Prostate gland (tissue), 2 donors: ENCODE measurements at places on chromosomes 5 and 9. TPM values are rescaled to one million over a fixed set of nuclear protein-coding genes. Genes with fewer than 3 reads are reported as not detected.
A peak's percentile ranks its signal among the peaks of the same experiment; 100 is the strongest.

The PCDHB16 gene
- total RNA-seq, result 4.4 TPM

The HAVCR1 gene
- total RNA-seq, result 1.6 TPM

GRCh38 chr9:133727277-133727875 is 10.8 kb downstream of the SARDH start:
- H3K36me3 ChIP-seq, result no peaks in the 10 kb centered on the region
- H3K27ac ChIP-seq, result no peak overlapping the region
- no peaks in the 10 kb centered on the region for H3K4me1 ChIP-seq

DNA sequence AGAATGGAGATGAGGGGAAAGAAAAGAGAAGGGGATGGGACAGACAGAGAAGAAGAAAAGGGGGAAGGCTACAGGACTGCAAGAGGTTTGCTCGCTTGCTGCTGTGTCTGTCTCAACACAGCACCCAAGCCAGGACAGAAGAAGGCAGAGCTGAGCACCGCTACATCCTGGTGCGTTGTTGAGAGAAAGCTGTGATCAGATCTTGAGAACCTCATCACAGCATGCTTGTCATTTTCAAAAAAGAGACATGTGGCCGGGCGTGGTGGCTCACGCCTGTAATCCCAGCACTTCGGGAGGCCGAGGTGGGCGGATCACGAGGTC is 110.9 kb downstream of the NXNL2 start:
- no peaks in the 10 kb centered on the region for H3K4me1 ChIP-seq
- H3K27me3 ChIP-seq, result no peaks in the 10 kb centered on the region
- H3K27ac ChIP-seq, result no peak overlapping the region
- no peak for DNase-seq

DNA sequence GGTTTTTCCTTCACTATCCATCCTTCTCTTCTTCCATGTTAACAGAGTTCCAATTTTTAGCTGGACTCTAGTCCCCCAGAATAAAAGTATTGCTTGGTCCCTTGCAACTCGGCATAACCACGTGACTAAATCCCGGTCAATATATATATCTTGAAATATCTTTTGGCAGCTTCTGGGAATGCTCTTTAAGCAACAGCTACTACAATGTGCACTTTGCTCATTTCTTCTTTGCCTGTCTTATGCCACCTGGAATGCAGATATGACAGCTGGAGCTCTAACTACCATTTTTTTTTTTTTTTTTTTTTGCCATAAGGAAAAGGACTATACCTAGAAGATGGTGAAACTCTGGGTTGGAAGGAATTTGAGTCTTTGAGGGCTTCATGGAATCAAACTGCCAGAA is 82.6 kb downstream of the GCNT4 start:
- H3K4me3 ChIP-seq, result no peak overlapping the region
- no peaks in the 10 kb centered on the region for H3K4me1 ChIP-seq
- H3K27me3 ChIP-seq, result no peaks in the 10 kb centered on the region
- H3K36me3 ChIP-seq, result no peaks in the 10 kb centered on the region
- H3K27ac ChIP-seq, result no peak overlapping the region
- no peak for DNase-seq

DNA sequence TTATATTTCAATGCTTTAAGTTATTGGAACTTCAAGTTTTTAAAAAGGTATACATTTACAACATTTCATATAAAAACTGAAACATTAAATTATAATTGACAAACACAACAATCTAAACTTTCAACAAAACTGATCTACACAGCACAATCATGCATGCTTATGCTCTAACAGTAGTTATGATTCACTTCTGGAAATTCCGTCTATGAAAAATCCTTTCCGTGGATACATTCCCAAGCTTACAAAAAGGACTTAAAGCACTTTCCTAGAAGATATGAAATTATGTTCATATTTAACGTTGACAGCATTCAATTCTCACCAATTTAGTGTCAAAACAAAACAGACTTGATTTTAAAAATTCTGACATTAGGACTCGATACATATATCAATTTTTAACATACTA is 3.7 kb downstream of the HNRNPH1 start:
- H3K27ac ChIP-seq, result no peak overlapping the region
- peak overlapping the region; percentile 99 for H3K4me3 ChIP-seq
- no peak for DNase-seq
- peaks cover 14% of the 10 kb centered on the region for H3K4me1 ChIP-seq
- H3K36me3 ChIP-seq, result peaks cover 22% of the 10 kb centered on the region
- H3K27me3 ChIP-seq, result no peaks in the 10 kb centered on the region

DNA sequence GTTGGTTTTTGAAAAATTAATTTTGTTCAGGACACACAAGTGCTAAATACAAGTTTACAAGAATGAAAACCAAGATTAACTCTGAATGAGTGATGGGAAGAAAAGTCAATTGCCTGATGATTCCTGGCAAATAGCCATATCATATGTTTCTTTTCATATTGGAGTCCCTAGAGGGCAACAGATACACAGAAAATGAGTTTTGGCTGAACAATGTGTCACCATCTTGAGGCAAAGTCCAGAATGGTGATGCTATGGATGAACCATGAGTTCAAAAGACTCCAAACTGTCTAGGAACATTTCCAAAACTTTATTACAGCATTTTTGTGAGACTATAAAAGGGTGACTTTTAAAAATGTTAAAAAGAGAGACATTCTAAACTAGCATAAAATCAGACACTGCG is 382.9 kb downstream of the TMEM161B start:
- H3K27ac ChIP-seq, result no peak overlapping the region
- H3K4me1 ChIP-seq, result no peaks in the 10 kb centered on the region
- DNase-seq, result no peak

DNA sequence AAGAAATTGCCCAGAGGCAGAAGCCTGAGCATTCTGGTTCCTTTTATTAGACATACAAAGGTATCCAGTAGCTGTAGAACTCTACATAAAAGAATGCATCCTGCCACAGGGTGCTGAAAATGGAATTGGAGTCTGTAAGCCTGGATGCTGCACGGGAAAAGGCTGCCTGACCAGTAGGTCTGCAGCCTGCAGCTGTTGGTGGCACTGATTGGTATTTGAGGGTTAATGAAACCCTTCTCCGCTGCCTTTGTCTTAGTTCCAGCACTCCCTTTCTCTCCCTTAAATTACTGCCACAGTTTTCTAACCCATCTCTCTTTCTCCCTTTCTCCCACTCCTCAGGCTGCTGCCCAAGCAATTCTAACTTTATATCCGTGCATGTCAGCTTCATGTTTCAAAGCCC is 64.7 kb downstream of the BRINP1 start:
- H3K4me1 ChIP-seq, result no peaks in the 10 kb centered on the region
- no peaks in the 10 kb centered on the region for H3K36me3 ChIP-seq
- H3K27ac ChIP-seq, result no peak overlapping the region
- no peak for DNase-seq
- no peak overlapping the region for H3K4me3 ChIP-seq

DNA sequence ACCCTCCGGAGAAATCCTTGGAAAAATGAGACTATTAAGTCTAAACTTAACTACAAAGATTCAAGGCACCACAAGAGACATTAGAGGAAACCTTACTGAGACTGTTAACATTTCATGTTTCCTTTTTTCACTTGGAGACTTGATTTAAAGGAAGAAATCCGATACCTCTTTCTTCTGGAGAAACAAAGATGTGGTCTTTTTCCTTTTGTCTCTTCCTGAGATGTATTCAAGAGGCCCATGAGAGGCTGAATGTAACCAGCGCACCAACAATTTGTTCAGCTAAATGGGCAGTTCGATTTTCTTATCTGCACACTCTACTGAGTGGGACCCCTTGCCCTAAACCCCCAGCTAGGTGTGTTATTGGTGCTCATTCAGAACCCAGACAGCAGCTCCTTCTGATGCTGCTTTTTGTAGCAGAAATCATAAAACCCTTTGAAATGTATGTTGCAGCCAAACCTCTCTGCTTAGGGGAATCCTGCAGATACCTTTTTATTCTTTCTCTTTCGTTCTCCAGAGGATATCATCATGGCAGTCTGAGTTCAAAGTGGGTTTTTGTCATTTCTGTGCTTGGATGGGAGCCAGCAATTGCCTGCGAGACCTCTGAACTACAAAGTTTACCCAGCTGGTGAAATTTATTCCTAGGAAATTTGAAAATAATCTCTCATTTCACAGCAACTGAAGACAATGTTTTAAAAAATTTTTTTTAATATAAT is 41.9 kb upstream of the ACTBL2 start:
- no peak for DNase-seq
- no peak overlapping the region for H3K4me3 ChIP-seq
- no peaks in the 10 kb centered on the region for H3K4me1 ChIP-seq
- H3K27ac ChIP-seq, result no peak overlapping the region
- no peaks in the 10 kb centered on the region for H3K27me3 ChIP-seq

DNA sequence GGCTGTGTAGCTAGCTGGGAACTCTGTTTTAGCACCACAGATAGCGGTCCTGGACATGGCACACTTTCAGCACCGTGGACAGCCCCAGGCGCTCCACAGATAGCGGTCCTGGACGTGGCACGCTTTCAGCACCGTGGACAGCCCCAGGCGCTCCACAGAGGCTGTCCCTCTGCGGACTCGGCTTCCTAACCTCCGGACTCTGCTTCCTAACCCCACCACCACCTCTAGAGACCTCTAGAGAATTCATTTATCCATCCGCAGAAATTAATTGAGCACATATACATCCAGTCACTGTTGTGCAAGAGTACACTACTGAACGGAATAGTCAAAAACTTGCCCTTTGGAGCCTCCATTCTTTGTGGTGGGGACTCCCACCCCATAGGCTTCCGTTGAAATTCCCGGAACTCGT is 27.4 kb downstream of the UNC5A start:
- H3K36me3 ChIP-seq, result no peaks in the 10 kb centered on the region
- H3K27me3 ChIP-seq, result peaks cover 8% of the 10 kb centered on the region
- DNase-seq, result peak; percentile 78
- no peak overlapping the region for H3K4me3 ChIP-seq
- H3K27ac ChIP-seq, result no peak overlapping the region

- no peak for DNase-seq
- H3K27me3 ChIP-seq, result no peaks in the 10 kb centered on the region
- H3K36me3 ChIP-seq, result no peaks in the 10 kb centered on the region
- no peaks in the 10 kb centered on the region for H3K4me1 ChIP-seq
Observed at GRCh38 chr9:23648651-23649050, 177.4 kb downstream of the ELAVL2 start.

The BTNL3 gene
- total RNA-seq, result 1.6 TPM

GRCh38 chr9:87824886-87825285 is 57.8 kb upstream of the SPATA31E1 start:
- no peak overlapping the region for H3K4me3 ChIP-seq
- DNase-seq, result no peak
- H3K36me3 ChIP-seq, result no peaks in the 10 kb centered on the region
- H3K4me1 ChIP-seq, result no peaks in the 10 kb centered on the region
- no peaks in the 10 kb centered on the region for H3K27me3 ChIP-seq

- no peaks in the 10 kb centered on the region for H3K4me1 ChIP-seq
- no peaks in the 10 kb centered on the region for H3K36me3 ChIP-seq
- peak overlapping the region; percentile 91 for H3K27ac ChIP-seq
Observed at GRCh38 chr5:90410178-90410762, 714 bp upstream of the CETN3 start.

DNA sequence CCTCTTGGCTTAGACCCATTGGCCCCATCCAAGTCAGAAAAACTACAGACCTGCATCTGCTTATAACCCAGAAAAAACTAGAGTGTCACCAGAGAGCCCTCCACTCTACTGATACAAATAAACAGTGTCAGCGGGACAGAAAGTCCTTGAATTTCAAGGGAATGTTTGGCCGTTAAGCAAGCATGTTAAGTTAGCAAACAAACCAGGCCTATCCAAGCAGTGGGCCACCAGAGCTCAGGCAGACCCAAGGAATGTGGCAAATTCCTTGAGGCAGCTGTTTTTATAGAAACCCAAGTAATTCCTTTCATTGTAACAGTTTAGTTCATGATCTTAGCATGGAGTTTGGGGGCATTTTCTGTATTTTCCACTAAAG is 70.9 kb downstream of the PRLR start:
- H3K4me3 ChIP-seq, result no peak overlapping the region
- H3K27ac ChIP-seq, result no peak overlapping the region
- peaks cover 3% of the 10 kb centered on the region for H3K4me1 ChIP-seq
- no peaks in the 10 kb centered on the region for H3K27me3 ChIP-seq
- H3K36me3 ChIP-seq, result no peaks in the 10 kb centered on the region

GRCh38 chr5:160470437-160471361 is 49.0 kb downstream of the PTTG1 start:
- peak; percentile 13 for DNase-seq
- no peaks in the 10 kb centered on the region for H3K4me1 ChIP-seq
- H3K4me3 ChIP-seq, result no peak overlapping the region
- no peaks in the 10 kb centered on the region for H3K27me3 ChIP-seq
- no peak overlapping the region for H3K27ac ChIP-seq

DNA sequence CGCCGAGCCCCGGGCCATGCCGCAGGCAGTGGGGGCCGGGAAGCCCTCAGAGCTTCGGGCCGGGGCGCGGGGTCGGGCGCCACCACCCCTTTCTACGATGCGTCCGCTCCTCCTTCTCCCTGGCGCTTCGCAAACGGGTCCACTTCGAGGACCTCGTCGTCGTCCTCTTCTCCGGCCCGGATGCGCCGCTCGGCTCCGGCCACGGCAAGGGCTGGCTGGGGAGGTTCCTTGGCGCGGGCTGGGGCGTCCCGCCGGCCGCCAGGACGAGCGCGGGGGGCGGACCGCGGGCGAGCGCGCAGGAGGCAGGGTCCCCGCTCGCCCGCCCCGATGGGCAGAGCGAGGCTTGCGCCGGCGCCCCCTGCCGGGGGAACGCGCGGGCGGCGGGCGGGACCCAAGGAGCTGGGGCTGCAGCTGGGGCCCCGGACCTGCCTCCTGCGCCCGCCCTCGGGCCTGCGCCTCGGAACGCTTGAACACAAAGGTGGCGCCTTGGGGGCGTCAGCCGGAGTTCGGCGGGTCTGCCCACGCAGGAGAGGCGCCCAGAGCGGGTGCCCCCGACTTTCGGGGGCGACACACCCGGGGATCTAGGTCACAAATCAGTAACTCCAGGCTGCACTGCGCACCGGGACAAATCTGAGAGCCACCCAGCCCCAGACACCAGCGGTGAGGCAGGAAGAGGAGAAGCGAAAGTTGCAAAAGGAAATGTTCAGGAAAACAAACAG is at the start of gene ROR2:
Gene ROR2 (minus strand): TSS at position 283 of the 719 bp plus-strand sequence.
- no peaks in the 10 kb centered on the region for H3K36me3 ChIP-seq
- H3K27ac ChIP-seq, result peak within 1 kb of the TSS; percentile 95
- H3K27me3 ChIP-seq, result no peaks in the 10 kb centered on the region
- H3K4me1 ChIP-seq, result peaks cover 6% of the 10 kb centered on the region
- peak; percentile 87 for DNase-seq

DNA sequence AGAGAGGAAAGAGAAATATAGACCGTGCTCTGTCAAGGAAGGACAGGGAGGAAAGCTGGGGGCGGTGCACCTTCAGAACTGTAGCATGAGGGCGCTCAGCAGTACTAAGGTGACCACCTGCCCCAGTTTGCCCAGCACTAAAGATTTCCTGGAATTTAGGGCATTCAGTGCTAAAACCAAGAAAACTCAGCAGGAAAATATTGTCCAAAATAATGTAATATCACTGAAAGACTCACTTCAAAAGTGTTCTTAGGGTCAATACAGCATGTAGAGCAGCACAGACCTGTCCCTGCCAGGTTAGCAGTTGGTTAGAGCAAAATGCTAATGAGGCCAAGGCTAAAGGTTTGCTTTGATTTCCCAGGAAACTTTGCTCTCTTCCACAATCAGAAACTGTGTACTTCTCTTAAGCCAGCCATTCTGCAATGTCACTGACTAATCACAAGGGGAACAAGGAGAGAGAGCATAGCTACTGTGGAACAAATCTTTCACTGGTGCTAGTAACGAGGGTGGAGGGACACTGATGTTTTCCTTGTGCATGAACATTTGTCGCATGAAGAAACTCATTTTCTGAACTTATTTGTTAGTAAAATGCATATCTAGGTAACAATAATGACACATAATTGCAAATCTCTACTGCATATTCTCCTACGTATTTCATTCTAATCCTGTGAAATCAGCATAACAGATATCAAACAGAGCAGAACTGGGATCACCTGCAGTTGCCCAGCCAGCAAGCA is 53.0 kb upstream of the GRAMD2B start:
- peaks cover 6% of the 10 kb centered on the region for H3K4me1 ChIP-seq
- H3K27me3 ChIP-seq, result no peaks in the 10 kb centered on the region
- H3K27ac ChIP-seq, result peak overlapping the region; percentile 75
- no peak overlapping the region for H3K4me3 ChIP-seq
- no peaks in the 10 kb centered on the region for H3K36me3 ChIP-seq
